Mucosa of gallbladder (tissue), 1 donor: ENCODE measurements at places on chromosomes 13 and 19. TPM values are rescaled to one million over a fixed set of nuclear protein-coding genes. Genes with fewer than 3 reads are reported as not detected.

DNA sequence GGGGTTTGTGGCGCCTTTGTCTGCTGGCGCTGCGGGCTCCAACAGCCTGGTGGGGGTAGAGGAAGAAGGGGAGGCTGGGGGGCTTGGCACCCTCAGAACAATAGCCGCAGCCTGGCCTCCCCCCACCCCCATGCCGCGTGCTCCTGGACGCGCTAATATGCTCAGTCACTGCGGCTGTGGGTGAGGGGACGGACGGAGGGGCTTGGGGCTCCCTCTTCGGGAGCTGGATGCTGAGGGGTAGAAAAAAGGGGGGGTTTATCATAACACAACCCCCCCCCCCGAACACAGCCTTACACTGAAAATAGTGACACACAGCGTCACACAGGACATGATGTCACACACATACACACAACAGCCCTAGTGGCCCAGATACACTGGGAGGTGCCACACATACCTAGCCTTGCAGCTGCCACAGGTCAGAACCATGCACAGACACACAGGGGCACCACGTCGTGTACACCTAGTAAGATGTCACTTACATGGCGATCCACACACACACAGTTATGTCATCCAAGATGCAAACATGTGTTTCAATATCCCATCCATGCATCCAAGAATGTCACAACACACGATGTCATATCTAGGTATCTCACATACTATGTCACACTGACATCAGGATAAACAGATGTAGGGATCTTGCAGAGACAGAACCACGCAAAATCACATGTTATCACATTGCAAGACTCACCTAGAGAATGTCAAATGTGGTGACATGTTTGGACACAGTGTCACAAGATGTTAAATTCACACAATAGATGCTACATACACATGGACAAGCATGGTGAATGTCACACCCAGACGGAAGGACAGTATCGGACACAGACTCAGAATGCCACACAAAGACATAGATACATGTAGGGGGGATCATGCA is 806 bp downstream of the MAST1 start:
- DNase-seq: no peak

GRCh38 chr13:26200811-26201210 is 21.3 kb downstream of the RNF6 start:
- no peak for DNase-seq

HIPK4 gene
- total RNA-seq: not detected

GRCh38 chr19:47195434-47195833 is 35.6 kb downstream of the BBC3 start:
- no peak for DNase-seq

ZNF358 gene
- 87.6 TPM for total RNA-seq
